ENCODE measurements at places on chromosomes 6 and 20.
A peak's percentile ranks its signal among the peaks of the same experiment; 100 is the strongest.

GRCh38 chr6:148395583-148396101, 53.0 kb downstream of the SASH1 start:
- DNase-seq = peak; percentile 39

DNA sequence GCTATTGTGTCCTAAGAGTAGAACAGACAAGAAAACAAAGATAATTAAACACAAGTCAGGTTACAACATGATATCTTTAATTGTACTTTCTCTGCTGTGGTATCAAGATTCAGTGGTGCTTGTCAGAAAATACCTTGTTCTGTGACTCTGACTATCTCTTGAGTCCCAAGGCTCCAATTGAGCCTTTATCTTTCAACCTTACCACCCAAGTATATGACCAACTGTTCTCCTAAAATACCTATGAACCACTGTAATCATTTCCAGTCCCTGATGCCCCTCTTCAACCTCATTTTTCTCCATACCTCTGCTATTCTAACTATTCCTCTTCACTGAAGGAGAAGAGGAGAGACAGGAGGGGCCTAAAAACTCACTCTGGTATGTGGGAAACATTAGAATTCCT, 66.9 kb upstream of the TPD52L1 start:
- no peak for DNase-seq

GRCh38 chr6:26331218-26332073, 33.6 kb upstream of the BTN3A2 start:
- no peak for DNase-seq

DNA sequence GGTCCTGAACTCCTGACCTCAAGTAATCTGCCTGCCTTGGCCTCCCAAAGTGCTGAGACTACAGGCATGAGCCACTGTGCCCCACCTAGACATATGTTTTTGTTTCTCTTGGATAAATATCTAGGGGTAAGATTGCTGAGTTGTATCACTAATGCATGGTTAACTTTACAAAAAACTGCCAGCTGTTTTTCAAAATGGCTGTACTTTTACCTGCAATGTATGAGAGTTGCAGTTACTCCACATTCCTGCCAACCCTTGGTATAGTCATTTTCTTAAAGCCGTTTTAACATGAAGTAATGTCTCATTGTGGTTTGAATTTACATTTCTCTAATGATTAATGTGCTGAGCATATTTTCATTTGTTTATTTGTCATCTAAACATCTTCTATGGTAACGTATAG, 289.7 kb downstream of the UTRN start:
- DNase-seq = no peak

- DNase-seq = no peak
These were observed 14.5 kb downstream of the ASF1A start for GRCh38 chr6:118908441-118908840.
